Activated T-cell treated with anti-CD3 and anti-CD28 coated beads, Interleukin-2, amount 50 U/mL, for 72 hours (primary cell): ENCODE measurements at places on chromosomes 6 and 20. TPM values are rescaled to one million over a fixed set of nuclear protein-coding genes. Genes with fewer than 3 reads are reported as not detected.

Gene CYP21A2
- 1.1 TPM for total RNA-seq

GRCh38 chr20:29878777-29879442 lies 1378.6 kb upstream of the DEFB115 start:
- H3K4me3 ChIP-seq, result no peak overlapping the region
- peaks cover 26% of the 10 kb centered on the region for H3K36me3 ChIP-seq
- peak; percentile 5 for DNase-seq
- no peaks in the 10 kb centered on the region for H3K4me1 ChIP-seq

- no peak overlapping the region for H3K27ac ChIP-seq
- no peak for DNase-seq
- peaks cover 5% of the 10 kb centered on the region for H3K4me1 ChIP-seq
- H3K27me3 ChIP-seq, result no peaks in the 10 kb centered on the region
- no peak overlapping the region for H3K4me3 ChIP-seq
- peaks cover 7% of the 10 kb centered on the region for H3K36me3 ChIP-seq
These were observed 29.2 kb downstream of the RSPH3 start for GRCh38 chr6:158970640-158971275.

DNA sequence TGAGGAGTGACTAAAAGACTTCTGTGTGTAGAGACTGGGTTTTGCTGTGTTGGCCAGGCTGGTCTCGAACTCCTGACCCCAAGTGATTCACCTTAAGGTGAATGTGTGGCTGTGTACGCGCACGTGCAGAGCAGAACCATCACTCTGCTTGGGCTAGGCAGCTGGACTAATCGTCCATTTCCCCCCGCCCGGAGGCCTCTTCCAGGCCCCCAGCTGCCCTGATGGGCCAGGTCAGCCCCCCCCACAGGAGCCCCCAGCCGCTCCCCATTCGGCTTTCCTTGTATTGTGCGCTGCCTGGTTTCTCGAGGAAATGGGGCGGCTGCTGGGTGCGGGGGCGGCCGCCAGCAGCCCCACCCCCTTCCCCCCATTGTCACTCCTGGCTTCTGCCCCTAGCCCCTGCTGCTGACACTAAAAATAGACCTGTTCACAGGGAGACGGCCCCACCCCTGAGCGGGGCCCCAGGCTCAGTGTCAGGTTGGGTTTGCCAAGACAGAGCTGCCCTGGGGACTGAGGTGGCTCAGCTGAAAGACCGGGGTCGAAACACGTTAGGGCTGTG lies 24.6 kb upstream of the CSNK2A1 start:
- no peak overlapping the region for H3K4me3 ChIP-seq
- H3K27ac ChIP-seq, result no peak overlapping the region
- no peak for DNase-seq
- H3K36me3 ChIP-seq, result no peaks in the 10 kb centered on the region
- no peaks in the 10 kb centered on the region for H3K4me1 ChIP-seq
- peaks cover 21% of the 10 kb centered on the region for H3K27me3 ChIP-seq

Gene ASF1A
- 45.6 TPM for total RNA-seq

- no peak for DNase-seq
- no peaks in the 10 kb centered on the region for H3K4me1 ChIP-seq
- H3K27ac ChIP-seq, result no peak overlapping the region
- no peak overlapping the region for H3K4me3 ChIP-seq
- H3K27me3 ChIP-seq, result no peaks in the 10 kb centered on the region
These were observed 332.5 kb upstream of the CITED2 start for GRCh38 chr6:139706912-139707311.
